ENCODE measurements at places on chromosomes 7 and 10.

DNA sequence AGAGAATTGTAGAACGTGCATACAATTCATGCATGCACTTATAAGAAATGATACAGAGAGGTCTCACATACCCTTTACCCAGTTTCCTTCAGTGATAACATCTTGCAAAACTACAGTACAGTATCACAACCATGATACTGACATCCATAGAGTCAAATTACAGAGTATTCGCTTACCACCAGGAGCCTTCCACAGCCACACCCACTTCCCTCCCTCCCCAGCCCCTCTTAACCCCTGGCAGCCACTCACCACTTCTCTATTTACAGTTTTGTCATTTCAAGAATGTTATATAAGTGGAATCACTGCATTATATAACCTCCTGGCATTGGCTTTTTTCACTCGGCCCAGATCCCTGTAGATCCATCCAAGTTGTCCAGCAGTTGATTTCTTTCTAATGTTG, 143.8 kb downstream of the ZNF248 start:
- DNase-seq = no peak

- no peak for DNase-seq
These were observed 468.5 kb downstream of the LRMDA start for GRCh38 chr10:75899816-75900390.

DNA sequence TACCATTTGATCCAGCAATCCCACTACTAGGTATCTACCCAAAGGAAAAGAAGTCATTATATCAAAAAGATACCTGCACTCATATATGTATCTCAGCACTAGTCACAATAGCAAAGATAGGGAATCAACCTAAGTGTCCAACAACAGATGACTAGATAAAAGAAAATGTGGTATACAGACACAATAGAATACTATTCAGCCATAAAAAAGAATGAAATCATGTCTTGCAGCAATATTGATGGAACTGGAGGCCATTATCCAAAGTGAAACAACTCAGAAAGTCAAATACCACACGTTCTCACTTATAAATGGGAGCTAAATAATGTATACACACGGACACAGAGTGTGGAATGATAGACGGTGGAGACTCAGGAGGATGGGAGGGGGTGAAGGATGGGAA, 146.0 kb downstream of the PARD3 start:
- no peak for DNase-seq

DNA sequence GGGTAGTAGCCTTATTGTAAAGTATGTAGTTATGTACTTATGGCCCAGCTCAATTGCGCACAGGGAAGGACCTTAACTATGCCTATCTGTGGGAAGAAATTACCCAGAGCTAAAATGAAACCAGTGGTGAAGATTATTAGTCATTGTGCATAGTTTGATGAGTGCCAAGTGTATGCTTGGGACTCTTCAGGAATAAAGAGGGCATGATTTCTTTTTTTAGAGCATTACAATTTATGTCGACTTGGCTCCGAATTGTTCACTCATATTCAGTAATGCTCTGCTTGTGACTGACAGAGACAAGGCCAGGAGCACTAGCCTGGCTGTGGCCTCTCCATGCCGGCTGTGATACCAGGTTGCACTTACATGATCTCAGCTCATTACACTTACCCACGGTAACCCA, 269.5 kb downstream of the TRIL start:
- DNase-seq = no peak

DNA sequence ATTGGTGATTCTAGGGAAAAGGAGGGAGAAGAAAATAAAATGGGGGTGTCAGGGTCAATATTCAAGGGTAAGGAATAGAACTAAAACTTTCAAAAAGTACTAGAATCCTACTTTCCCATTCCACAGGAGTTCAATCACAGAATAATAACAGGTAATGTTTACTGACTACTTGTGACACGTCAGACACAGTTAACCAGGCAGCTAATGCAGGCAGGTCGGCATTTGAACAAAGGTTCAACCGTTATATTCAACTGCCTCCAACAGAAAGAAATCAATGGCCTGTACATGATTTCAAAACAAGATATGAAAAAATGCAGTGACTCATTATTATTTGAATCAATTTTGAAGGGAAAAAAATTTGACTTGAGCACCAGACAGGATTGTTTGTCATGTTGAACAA, 3.1 kb downstream of the ASB15 start:
- DNase-seq = no peak

- peak; percentile 16 for DNase-seq
These were observed at the start of gene FOXP2 for GRCh38 chr7:114414156-114415063. Gene FOXP2 (plus strand): TSS chr7:114414815. CDS start chr7:114426512, 11,697 bp downstream.

Measured in T47D (cell line).